ENCODE measurements at places on chromosomes 6 and 20. TPM values are rescaled to one million over a fixed set of nuclear protein-coding genes. Genes with fewer than 3 reads are reported as not detected.
A peak's percentile ranks its signal among the peaks of the same experiment; 100 is the strongest.

The SLC17A9 gene
- 1.2 TPM for total RNA-seq

The TP53TG5 gene
- 0.24 TPM for total RNA-seq

The PKIB gene
- total RNA-seq: 8.0 TPM

The PNPLA1 gene
- 0.09 TPM for total RNA-seq

The APOM gene
- 6.1 TPM for total RNA-seq

The BMP2 gene
- 0.47 TPM for total RNA-seq

DNA sequence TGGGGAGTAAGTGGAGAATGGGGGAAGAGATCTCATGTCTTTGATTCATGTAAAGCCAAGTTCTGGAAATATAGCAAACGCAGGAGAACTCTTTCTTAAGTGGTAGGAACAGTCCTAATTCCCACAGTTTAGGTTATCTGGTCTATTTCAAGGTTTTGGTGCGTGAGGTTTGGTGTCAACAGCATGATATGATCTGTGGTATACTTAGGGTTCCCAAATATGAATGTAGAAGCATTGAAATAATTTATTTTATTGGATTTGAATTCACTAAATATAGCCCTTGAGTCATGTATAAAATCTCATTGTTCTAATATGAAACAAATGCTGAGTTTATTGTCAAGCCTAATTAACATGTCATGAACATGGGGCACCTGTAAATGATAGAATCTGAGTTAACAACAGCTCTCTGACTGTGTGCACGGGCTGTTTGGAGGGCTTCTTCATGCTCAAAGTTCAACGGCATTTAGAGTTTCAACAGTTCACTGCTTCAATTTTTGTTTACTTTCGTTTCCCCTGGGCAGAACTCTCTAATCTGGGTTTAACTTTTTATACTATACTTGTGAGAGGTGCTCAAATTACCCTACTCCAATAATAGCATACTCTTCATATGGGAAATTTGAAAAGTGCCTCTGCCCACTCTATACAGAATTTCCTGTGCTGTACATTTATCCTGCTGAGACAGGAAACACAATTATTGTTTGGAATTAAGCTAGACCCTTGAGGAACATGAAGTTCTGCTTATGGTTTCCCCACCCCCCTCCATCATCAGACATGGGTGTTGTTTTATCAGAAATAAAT is 236.3 kb upstream of the ZNF217 start:
- no peaks in the 10 kb centered on the region for H3K36me3 ChIP-seq
- peak overlapping the region; percentile 78 for H3K27ac ChIP-seq
- peaks cover 45% of the 10 kb centered on the region for H3K4me1 ChIP-seq
- H3K27me3 ChIP-seq: no peaks in the 10 kb centered on the region
- H3K4me3 ChIP-seq: peak overlapping the region; percentile 20

DNA sequence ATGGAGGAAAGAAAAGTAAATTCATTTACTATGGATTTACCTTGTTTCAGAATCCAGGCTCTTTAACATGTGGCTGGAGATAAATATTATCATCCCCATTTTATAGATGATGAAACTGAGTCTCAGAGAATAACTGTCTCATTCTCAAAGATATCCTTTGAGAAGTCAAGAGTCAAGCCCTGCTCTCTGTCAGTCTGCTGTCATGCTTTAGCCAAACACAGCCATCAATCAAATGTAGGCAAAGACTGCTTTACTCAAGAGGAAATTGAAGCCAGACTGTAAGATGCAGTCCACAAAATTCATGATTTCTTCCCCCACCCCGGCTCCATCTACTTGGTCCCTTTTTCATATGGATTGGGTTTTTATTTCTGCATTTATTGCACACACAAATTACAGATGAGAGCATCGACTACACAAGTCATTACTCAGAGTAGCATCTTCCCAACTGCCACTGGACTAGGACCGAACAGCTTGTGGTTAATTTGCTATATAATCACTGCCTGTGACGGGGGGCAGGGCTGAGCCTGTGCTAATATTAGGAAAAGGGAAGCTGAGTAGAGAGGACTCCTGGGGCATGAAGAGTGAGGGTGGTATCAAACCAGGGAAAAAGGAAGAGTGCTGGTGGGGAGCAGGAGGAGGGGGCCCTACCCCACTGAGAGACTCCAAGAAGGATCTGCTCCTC is 102.7 kb upstream of the TOP1 start:
- H3K27me3 ChIP-seq: no peaks in the 10 kb centered on the region
- peaks cover 19% of the 10 kb centered on the region for H3K4me1 ChIP-seq
- H3K27ac ChIP-seq: no peak overlapping the region
- no peak overlapping the region for H3K4me3 ChIP-seq

DNA sequence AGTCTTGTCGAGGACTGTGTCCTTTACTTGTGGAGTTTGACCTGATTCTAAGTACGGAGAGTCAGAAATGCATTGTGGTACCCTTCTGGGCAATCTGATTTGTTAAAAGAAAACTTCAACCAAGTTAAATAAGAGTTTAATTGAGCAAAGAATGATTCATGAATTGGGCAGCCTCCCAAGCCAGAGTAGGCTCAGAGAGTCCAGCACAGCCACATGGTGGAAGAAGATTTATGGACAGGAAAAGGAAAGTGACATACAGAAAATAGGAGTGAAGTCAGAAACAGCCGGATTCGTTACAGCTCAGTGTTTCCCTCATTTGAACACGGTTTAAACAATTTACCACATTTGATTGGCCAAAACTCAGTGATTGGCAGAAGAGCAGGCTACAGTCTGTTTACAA is 329.2 kb downstream of the DHX35 start:
- DNase-seq: no peak
- H3K27me3 ChIP-seq: no peaks in the 10 kb centered on the region
- H3K27ac ChIP-seq: no peak overlapping the region
- no peaks in the 10 kb centered on the region for H3K36me3 ChIP-seq
- no peak overlapping the region for H3K4me3 ChIP-seq

DNA sequence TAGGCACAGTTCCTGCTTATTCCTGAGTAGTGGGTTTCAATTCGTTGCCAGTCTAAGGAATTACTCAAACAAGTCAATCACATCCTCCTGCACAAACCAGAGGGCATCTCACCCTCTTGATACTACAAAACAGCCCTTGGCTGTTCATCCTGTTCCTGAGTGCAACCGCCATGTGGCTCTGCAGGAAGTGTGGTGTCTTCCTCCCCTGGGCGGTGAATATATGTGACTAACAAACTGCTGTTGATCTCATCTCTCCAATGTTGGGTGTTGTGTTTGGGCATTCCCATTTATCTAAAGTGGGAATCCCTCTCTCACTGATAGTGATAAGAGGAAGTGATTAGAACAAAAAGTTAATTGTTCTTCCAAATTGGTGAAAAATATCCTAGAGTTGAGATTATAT is 163.0 kb downstream of the TBX18 start:
- no peaks in the 10 kb centered on the region for H3K4me1 ChIP-seq
- no peaks in the 10 kb centered on the region for H3K27me3 ChIP-seq
- no peak overlapping the region for H3K27ac ChIP-seq
- no peaks in the 10 kb centered on the region for H3K36me3 ChIP-seq
- no peak overlapping the region for H3K4me3 ChIP-seq

GRCh38 chr6:149246691-149247384 is 70.7 kb upstream of the TAB2 start:
- DNase-seq: no peak
- H3K4me3 ChIP-seq: no peak overlapping the region
- peak overlapping the region; percentile 19 for H3K27ac ChIP-seq
- no peaks in the 10 kb centered on the region for H3K27me3 ChIP-seq
- no peaks in the 10 kb centered on the region for H3K36me3 ChIP-seq
- no peaks in the 10 kb centered on the region for H3K4me1 ChIP-seq

DNA sequence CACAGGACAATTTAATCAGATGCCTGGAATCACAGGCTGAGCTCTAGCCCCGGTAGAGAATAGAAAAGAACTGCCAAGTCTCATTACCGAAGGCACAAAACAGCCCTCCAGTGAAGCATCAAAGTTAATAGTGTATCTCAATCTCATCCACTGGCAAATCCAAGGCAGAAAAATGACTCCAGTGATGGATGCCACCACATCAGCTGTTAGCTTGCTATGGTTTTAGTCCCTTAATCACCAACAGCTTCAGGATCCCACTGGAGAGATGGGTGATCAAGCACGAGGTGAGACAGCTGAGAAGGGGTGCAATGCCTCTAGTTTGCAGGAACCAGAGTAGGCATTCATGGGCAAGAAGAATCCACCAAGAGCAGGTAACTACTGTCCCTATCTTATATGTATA is 81.8 kb downstream of the STK35 start:
- DNase-seq: no peak
- H3K4me1 ChIP-seq: no peaks in the 10 kb centered on the region
- no peak overlapping the region for H3K27ac ChIP-seq
- no peak overlapping the region for H3K4me3 ChIP-seq

DNA sequence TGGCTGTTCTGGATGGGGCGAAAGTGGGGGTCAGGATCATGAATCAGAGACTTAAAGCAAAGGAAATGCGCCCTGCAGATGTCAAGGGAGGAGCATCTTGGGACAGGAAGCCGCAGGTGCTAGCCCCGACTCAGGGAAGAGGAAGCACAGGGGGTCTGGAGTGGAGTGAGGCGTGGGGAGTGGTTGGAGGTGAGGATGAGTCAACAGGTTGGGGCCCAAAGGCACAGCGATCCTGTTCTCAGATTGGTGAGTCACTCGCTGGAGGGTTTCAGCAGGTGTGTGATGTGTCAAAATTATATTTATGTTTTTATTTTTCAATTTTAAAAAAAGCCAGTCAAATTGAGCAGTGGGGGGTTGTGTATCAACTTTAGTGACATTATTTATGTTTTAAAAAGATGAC is 19.0 kb downstream of the PACSIN1 start:
- no peak for DNase-seq
- H3K27ac ChIP-seq: peak overlapping the region; percentile 63
- H3K27me3 ChIP-seq: no peaks in the 10 kb centered on the region
- H3K36me3 ChIP-seq: no peaks in the 10 kb centered on the region
- H3K4me1 ChIP-seq: peaks cover 28% of the 10 kb centered on the region

GRCh38 chr6:107670792-107671199 is 153.3 kb downstream of the SCML4 start:
- H3K36me3 ChIP-seq: no peaks in the 10 kb centered on the region
- H3K27ac ChIP-seq: no peak overlapping the region
- DNase-seq: no peak
- no peaks in the 10 kb centered on the region for H3K27me3 ChIP-seq
- H3K4me3 ChIP-seq: no peak overlapping the region

GRCh38 chr6:68638230-68638900 is 3.3 kb downstream of the ADGRB3 start:
- no peak overlapping the region for H3K27ac ChIP-seq
- peaks cover 30% of the 10 kb centered on the region for H3K27me3 ChIP-seq
- no peaks in the 10 kb centered on the region for H3K36me3 ChIP-seq
- H3K4me3 ChIP-seq: no peak overlapping the region
- no peaks in the 10 kb centered on the region for H3K4me1 ChIP-seq

DNA sequence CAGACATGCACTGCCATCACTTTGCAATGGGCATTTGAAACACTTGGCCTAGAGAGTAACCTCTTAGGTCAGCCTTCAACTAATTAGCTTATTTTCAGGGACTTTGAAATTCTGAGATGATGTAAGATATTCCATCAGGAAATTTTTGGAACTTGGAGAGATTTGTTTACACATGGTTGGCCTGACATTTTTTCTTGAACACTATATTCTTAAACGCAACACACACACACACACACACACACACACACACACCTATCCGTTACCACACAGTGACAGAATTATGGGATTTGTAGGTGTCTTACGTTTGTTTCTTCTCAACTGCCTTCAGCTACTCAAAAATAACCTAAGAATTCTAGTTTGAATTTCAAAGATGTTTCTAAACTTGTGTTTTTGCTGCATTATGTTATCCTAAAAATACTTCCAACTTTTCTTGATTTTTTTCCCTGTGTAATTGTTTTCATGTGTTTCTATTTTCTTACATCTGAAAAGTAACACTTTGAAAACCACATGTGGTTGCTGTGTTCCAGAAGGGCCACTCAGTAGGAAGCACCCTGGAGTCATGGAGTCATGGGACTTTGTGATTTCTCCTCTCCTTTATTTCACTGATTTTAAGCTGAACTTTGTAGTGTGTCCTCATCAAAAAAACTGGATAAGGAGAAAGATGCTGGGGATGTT is 31.9 kb downstream of the MARCKS start:
- no peak overlapping the region for H3K4me3 ChIP-seq
- H3K27ac ChIP-seq: no peak overlapping the region
- no peaks in the 10 kb centered on the region for H3K27me3 ChIP-seq
- no peak for DNase-seq

GRCh38 chr6:43078691-43079090 is 2.6 kb downstream of the PTK7 start:
- no peak overlapping the region for H3K27ac ChIP-seq
- peaks cover 65% of the 10 kb centered on the region for H3K4me1 ChIP-seq
- DNase-seq: no peak
- no peak overlapping the region for H3K4me3 ChIP-seq
- H3K27me3 ChIP-seq: no peaks in the 10 kb centered on the region

- no peaks in the 10 kb centered on the region for H3K27me3 ChIP-seq
- no peak overlapping the region for H3K4me3 ChIP-seq
- no peak overlapping the region for H3K27ac ChIP-seq
- no peaks in the 10 kb centered on the region for H3K4me1 ChIP-seq
- DNase-seq: no peak
- peaks cover 92% of the 10 kb centered on the region for H3K36me3 ChIP-seq
Observed at GRCh38 chr20:37205130-37205529, 25.8 kb upstream of the MROH8 start.

DNA sequence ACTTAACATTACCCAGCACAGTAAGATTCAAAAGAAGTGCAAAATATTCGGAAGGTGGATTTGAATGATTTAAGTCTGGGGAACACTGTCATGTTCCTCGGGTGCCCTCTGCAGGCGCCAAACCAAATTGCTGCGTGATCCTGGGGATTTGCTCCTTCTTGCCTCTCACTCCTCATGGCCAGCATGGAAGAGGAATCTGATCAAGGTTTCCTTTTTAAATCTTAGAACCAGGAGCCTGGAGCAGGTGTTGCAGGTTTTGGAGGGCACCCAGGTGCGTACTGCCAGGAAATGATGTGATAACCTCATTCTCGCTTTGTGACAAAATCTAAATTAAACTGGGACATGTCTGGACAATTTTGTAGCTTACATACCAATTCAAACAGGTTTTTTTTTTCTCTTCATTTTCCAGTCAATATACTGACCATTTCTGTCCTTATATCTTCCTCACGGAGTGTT is 8.1 kb upstream of the PFDN4 start:
- no peaks in the 10 kb centered on the region for H3K27me3 ChIP-seq
- H3K27ac ChIP-seq: no peak overlapping the region
- H3K4me1 ChIP-seq: no peaks in the 10 kb centered on the region
- DNase-seq: peak; percentile 55
- H3K36me3 ChIP-seq: no peaks in the 10 kb centered on the region

Measured in thymus (tissue), 14 donors.